Activated naive CD4-positive, alpha-beta T cell treated with anti-CD3 and anti-CD28 coated beads, Interleukin-2, amount 50 U/mL, for 72 hours (primary cell): ENCODE measurements at places on chromosomes 4 and X. TPM values are rescaled to one million over a fixed set of nuclear protein-coding genes. Genes with fewer than 3 reads are reported as not detected.

DNA sequence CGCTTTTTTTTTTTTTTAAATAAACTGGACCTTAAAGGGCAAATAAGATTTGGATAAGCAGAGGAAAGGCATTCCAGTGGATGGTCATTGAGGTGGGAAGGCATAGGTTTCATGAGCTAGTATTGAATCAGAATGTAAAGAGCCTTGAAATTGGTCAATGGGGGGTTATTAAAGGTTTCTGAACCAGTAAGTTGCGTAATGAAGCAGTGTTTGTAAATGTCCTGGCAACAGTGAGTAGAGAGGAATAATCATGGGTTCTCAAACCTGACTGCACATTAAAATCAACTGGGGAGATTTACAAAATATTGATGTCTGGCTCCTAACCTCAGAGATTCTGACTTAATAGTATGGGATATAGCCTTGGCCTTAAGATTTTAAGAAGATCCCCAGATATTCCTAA is 23.2 kb upstream of the AMOT start:
- DNase-seq, result no peak

DNA sequence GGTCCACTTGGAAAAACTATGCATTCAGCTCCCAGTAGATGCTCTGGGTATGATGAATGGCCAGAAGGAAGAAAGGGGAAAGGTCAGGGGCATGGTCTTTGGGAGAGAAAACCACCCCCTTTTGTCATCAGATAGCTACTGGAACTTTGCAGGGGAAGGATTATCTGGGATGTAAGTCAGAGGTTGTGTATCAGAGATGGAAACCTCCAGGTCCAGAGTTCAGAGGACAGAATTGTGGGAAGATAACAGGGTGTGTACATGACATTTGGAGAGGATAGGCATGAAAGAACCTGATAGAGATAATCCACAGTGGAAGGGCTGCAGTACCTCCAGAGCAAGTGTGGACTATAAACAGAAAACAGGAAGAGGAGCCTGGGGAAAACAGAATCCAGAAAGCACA is 262.7 kb downstream of the SPRY1 start:
- no peak for DNase-seq

DNA sequence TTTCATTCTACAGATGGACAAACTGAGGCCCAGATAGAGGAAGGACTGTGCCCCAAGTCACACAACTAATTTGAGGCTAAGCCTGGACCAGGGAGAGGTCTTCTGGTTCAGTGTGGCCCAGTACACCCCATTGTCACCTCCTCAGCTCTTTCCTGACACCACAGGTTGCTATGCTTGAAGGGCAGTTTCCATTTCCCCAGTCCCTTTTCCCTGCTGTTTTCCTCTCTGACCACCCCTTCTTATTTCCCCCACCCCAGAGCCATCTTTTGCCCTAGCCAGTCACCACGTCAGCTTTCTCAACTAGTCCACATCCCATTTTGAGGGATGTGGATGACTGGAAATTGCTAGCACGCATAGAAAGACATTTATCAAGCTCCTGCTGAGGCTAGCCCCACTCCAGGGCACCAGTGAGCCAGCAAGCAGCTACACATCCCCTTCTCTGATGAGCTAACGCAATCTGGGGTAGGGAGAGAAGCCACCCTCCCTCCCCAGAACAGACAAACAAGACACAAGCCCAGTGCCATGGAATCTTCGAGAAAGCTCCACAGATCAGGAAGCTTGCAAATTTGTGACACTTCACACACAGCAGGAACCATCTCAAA is 1.3 kb downstream of the GABRE start:
- DNase-seq, result no peak

Gene DUSP9
- total RNA-seq, result not detected

Gene CFAP99
- not detected for total RNA-seq

Gene HMX1
- total RNA-seq, result not detected
